ENCODE measurements at places on chromosomes 1 and 21.

- DNase-seq = peak; percentile 46
Observed at GRCh38 chr1:15172405-15173259, 19.1 kb downstream of the TMEM51 start.

DNA sequence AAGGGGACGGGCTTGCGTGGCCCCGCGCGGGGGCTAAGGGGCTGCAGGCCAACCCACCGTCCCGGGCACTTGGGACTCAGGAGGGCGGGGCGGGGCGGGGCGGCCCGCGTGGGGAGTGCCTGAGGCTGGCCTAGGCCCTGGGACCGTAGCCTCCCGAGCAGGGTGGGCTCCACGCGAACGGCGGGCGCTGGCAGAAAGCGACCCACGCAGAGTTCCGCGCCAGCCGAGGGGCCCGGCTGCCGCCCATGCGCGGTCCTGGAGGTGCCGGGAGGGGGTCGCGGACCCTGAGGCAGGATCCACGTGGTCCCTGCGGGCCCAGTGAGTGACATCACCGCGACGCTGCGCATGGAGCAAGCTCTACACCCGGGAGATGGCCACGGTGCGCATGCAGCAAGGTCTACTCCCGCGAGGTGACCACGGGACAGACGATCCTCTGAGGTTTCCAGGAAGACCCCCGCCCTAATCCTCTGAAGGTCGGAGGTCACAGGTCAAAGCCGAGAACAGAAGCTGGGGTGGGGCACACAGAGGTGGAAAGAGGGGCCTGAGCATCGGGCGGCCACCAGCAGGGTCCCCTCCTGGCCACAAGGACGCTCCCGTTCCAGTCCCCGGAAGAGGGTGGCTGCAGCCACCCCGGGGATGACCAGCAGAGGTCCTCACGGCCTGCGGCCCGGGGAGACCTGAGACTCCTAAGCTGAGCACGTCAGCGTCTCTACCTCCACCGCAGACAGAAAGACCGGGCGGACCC is 13.5 kb upstream of the SLC19A1 start:
- DNase-seq = peak; percentile 52

- DNase-seq = peak; percentile 57
Observed at GRCh38 chr1:85582687-85583591, 2.4 kb downstream of the CCN1 start.

GRCh38 chr21:39180429-39181019 is 2.7 kb downstream of the PSMG1 start:
- no peak for DNase-seq

- DNase-seq = no peak
Observed at GRCh38 chr1:17631410-17631809, 91.9 kb downstream of the ARHGEF10L start.

DNA sequence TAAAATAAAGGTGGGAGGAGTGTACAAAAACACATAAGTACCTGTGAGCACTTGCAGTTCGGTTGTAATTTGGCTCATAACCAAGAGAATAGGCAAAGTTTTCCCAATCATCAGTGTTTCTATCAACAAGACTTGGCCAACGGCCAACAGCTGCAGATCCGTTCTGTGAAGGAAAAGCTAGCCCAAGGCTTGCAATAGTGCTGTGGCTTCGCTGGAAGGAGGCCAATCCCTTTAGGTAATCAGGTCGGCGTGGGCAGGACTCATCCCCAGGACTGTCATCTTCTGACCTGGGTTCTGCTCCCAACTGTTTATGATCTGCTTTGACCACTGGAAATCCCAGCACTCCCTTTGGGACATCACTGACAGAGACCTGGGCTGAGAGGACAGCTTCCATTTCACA is 107.8 kb downstream of the LYST start:
- DNase-seq = peak; percentile 23

DNA sequence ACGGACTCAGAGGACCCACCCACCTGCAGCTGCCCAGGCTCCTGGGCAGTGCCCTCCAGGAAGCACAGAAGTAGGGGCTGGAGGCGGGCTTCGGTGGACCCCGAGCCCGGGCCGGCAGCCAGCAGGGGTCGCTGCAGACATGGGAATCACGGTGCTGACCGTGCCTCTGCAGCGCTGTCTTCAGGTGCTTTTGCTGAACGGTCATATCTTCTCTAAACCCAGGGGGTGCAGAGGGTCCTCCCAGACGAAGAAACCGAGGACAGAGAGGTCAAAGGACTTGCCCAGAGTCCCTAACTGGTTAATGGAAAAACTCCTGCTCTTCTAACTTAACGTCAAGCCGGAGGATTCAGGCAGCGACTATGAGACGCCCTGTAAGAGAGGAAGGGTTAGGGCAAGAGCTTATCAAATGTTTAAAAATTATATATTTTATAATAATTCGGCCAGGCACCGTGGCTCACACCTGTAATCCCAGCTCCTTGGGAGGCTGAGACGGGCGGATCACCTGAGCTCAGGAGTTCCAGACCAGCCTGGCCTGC is 21.5 kb upstream of the LEFTY2 start:
- DNase-seq = peak; percentile 44

- DNase-seq = no peak
Observed at GRCh38 chr1:28900562-28900961, 13.8 kb upstream of the EPB41 start.

GRCh38 chr1:221886743-221887414 is 145.0 kb upstream of the DUSP10 start:
- DNase-seq = peak; percentile 20

GRCh38 chr1:211285196-211285595 is 26.0 kb downstream of the RCOR3 start:
- DNase-seq = no peak

- peak; percentile 71 for DNase-seq
Observed at GRCh38 chr1:176559878-176560277, 96.9 kb downstream of the PAPPA2 start.

DNA sequence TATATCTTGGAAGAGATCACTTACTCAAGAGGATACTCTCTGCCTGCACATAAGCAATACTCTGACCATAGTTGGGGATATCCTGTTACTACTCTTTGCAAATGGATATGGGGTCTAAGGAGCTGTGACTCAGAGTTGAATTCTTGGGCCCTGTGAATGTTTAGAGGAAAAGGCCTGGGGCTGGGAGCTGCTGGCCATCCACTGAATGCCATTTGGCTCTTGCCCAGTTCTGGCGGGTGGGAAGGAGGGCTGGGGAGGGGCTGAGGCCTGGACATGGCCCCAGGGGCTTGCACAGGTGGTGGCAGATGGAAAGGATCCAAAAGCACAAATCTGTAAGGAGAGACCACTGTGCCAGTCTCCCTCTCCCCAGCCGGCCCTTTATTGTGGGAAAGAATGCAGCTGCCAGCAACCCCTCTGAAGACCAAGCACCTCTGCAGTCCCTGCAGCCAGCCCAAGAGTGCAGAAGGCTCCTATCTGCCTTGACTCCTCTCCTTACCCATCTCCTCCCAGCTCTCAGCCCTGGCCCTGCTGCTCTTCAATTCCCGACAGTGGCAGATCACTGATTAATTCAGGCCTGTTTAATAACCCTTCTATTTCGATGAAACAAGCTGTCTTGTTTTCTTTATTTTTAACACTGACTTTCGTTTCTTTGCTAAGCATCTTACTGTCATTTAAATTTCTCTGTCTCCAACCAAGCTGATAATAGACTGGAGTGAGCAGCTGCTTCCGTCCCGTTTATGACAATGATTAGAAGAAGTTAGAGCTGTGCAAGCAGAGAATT is 12.1 kb downstream of the PLXNA2 start:
- peak; percentile 66 for DNase-seq

- DNase-seq = no peak
Observed at GRCh38 chr1:160257411-160258015, 4.8 kb downstream of the DCAF8 start.

GRCh38 chr1:235588156-235588555 is 61.4 kb downstream of the GNG4 start:
- no peak for DNase-seq

GRCh38 chr1:96388421-96389310 is 332.9 kb upstream of the PTBP2 start:
- peak; percentile 67 for DNase-seq

DNA sequence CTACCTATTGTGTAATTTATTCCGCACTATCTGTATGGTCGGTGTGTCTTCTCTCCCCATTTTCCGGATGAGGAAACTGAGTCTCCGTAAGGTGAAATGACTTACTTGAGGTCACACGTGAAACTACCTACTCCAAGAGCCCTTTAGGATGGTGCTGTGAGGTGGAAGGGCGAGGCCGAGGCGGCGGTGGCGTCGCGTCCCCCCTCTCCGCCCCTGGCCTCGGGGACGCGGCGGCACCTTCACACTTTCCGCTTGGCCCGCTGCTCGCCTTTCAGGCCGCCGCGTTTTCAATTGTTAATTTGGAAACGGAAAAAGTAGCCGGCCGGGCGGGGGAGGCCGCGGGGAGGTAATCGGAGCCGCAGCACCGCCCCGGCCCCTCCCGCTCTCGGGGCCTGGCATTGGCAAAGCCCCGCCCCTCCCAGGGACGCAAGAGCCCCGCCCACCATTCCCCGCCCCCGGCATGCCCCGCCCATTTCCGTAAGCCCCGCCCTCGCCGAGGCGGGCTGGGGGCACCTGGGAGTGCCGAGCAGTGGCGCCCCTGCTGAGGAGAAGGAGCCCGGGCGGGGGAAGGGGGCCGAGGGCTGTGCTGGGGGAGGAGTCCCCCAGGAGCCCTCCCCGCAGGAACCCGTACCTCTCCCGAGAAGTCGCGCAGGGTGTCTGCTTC is 18.6 kb downstream of the KCNQ4 start:
- peak; percentile 92 for DNase-seq

DNA sequence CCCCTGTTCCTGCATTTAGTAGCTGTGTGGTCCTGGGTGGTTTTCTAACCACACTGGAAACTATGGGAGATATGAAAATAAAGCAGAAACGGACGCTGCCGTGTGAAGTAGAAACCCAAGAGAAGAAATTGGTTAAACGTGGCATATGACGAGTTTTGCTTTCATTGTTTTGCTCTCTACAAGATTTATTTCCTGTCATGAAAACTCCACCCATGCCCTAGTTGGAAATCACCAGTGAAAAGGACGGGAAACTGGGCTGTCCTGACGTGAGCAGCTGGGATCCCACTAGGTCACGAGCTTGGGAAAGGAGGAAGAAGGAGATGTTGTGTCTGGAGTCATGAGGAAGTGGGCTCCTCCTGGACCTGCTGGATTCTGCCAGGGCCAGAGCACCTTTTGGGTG is 120.8 kb upstream of the GADD45A start:
- DNase-seq = peak; percentile 99

DNA sequence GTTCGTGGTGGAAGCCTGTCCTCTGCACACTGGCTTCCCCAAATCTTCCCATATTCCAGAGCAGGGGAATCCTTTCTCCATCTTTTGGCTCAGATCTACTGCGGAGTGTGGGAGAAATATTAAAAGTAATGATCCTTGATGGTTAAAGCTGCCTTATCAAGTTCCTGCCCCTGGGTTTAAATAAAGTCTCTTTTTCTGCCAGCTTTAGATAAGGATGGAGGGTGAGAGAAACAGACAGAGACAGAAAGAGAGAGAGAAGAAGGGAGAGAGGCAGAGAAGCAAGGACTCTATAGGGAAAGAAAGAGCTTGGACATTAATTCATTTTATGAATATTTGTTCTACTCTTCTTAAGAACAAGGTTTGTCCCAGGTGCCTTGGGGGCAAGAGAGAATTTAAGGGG is 98.0 kb downstream of the KCNJ15 start:
- no peak for DNase-seq

- DNase-seq = no peak
Observed at GRCh38 chr1:180498594-180498993, 3.8 kb downstream of the ACBD6 start.

DNA sequence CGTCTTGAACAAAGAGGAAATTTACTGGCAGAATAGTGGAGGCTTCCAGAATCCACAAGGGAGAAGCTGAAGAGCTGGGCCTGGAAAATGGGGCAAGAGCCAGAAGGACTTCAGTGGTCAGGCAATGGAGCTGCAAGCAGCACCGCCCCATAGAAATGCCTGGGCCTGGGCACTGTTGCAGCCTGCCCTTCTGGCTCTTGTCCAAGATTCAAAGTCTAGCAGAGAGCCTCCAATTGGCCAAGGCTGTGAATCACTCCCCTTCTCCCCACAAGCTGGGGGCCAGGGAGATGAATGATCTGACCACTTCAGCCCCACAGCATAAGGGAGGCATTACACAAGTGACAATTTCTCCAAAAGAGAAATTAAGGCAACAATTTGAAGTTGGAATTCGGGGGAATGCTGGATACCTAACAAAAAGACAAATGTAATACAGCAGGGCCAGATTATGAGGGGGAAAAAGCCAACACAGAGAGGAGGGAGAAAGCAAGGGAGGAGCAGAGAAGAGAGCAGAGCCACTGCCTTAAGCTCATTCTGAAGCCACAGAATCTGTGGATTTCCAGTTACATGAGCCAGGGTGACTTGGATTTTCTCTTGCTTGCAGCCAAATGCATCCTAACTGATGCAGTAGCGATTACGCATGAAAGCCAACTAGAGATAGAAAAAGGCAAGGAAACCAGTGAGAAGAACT is 80.3 kb downstream of the LRIG2 start:
- no peak for DNase-seq

GRCh38 chr1:11592752-11593151 is 61.5 kb downstream of the FBXO2 start:
- DNase-seq = no peak

- no peak for DNase-seq
Observed at GRCh38 chr1:43666608-43667007, 16.7 kb downstream of the KDM4A start.

- DNase-seq = no peak
Observed at GRCh38 chr1:73914951-73915350, 283.0 kb downstream of the LRRIQ3 start.

DNA sequence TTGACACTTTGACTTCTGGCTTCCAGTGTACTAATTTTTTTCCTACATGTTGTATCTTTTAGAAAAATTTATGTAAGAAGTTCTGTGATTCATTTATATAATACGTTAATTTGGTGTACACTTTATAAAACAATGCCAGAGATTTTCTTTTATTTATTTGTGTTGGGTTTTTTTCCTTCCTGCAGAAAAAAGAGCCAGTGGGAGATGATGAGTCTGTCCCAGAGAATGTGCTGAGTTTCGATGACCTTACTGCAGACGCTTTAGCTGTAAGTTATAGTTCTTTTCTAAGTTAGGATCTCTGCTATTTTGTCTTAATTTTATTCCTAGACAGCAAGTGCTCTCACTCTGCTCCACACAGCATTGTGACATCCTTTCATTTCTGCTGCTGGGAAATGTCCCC is 14.4 kb downstream of the SARS1 start:
- no peak for DNase-seq

DNA sequence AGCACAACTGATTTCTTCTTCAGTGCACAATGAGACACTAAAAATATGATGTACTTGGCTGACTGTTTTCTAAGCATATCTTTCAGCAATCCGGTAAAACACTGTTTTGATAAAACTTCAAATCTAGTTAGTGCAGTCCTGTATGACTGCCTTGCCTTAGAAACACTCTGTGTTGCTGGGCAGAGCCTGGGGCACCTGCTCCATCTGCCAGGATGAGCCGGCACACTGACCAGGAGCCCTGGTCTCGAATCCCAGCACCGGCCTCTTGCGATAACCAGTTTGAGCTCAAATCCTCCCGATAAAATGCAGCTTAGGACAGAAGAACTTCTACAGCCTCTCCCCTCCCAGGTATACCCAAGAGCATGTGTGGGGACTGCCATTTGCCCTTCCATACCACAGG is 199.5 kb downstream of the SIPA1L2 start:
- DNase-seq = no peak

GRCh38 chr1:174157157-174157806 is 2.0 kb upstream of the RABGAP1L start:
- no peak for DNase-seq

Data from lung microvascular endothelial cell (primary cell).